ENCODE measurements at places on chromosomes 5 and 9. TPM values are rescaled to one million over a fixed set of nuclear protein-coding genes. Genes with fewer than 3 reads are reported as not detected.

Gene ADGRD2
- not detected for total RNA-seq

Gene BBLN
- total RNA-seq = 158 TPM

Gene ADAMTSL2
- 1.8 TPM for total RNA-seq

Gene CCNJL
- 0.46 TPM for total RNA-seq

Gene GAPVD1
- total RNA-seq = 68.7 TPM

Gene FAM221B
- not detected for total RNA-seq

Gene TOR2A
- total RNA-seq = 13.3 TPM

Gene MPDZ
- total RNA-seq = 41.6 TPM

Gene CD180
- total RNA-seq = 2.0 TPM

Gene ENDOG
- total RNA-seq = 20.3 TPM

Gene COL5A1
- 25.1 TPM for total RNA-seq

DNA sequence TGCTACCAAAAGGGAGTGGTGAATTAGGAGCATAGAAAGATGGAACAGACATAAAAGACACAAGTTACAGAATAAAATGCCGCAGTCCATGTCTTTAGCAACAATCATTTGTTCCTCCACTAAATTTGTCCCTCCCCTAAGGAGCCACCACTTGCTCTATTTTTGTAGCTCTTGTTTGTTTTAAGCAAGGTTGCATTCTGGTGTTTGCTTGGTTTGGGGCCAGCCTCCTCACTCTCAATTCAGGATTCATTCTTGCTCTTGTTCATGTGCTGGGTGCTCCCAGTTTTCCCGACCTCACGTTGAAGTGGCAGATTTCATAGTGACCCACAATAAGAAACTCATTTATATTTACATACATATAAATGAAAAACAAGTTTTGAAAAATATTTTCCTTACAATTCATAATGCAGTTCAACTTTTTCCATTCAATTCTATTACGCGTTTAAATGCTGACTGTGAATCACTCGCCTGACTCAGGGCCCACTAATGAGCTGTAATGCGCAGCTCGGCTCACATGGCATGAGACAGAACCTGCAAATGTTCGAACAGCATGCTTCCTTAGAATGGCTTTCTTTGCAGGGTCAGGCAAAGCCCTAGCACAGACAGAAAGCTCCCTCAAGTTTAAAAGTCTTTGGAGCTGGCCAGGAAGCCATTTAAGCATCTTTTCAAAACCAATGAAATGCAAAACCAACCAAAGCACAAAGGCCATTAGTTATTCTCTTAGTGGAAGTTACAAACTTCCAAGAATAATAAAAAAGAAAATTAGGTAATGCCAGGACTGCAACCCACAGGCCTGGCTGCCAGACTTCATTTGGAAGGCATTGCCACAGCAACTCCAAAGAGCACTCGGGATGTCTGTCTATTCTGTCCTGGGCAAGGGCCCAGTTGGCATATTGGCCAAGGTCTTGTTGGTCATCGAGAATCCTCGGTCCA, 41.7 kb downstream of the RETREG1 start:
- no peak for DNase-seq

DNA sequence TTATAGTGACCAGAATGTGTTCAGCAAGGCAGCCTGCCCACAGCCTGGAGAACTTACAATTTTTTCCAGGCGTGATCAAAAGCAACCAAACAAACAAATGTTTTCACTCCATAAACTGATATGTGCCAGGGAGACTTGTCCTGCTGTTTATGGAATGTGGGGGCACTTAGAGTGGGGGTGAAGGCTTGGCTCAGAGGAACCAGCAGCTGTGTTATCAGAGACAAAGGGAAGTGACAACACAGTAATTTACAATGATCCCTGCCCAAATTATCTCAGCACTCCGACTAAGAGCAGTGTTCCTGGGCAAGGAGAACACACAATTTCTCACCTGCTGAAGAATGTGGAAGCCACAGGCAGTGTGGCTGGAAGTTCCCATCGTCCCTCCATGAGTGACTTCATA, 429.1 kb upstream of the IRX4 start:
- no peak for DNase-seq

DNA sequence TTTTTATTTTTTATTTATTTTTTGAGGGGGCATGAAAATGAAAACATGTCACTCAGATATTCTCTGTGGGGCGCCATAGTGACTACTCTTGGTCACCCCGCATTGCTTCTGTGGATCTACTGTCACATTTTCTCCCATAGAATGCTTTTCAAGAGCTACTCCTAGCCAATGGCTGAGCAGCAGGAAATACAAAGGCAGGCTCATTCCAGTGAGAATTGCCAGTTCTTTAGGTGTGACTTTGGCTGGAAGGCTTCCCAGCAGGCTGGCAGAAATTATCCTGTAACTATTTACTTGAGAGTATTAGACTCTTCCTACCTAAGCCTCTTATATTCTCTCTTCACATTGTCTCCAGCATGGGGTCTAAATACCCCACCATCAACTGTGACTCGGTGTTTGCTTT, 21.0 kb upstream of the PTPRD start:
- no peak for DNase-seq

DNA sequence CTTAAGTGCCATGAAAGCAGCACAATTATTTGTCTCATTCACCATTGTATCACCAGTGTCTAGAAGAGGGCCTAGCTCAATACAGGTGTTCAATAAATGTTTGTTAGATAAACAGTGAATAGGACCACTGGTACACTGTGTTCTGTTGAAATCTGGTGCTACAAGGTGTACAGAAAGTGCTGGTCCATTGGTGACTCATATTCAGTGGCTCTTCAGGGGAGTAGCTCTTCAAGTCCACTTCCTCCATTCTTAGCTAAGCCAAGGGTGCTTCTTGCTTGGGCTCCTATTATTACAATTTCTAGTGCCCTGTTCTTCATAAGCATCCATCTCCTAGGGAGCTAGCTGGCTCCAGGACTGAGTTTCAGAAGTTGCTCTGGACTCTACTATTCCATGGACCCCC, 6.4 kb upstream of the FCHO2 start:
- DNase-seq = no peak

GRCh38 chr5:124906339-124907097, 160.1 kb upstream of the ZNF608 start:
- DNase-seq = no peak

- DNase-seq = no peak
Measured at GRCh38 chr5:307794-308579, 13.5 kb upstream of the AHRR start.

DNA sequence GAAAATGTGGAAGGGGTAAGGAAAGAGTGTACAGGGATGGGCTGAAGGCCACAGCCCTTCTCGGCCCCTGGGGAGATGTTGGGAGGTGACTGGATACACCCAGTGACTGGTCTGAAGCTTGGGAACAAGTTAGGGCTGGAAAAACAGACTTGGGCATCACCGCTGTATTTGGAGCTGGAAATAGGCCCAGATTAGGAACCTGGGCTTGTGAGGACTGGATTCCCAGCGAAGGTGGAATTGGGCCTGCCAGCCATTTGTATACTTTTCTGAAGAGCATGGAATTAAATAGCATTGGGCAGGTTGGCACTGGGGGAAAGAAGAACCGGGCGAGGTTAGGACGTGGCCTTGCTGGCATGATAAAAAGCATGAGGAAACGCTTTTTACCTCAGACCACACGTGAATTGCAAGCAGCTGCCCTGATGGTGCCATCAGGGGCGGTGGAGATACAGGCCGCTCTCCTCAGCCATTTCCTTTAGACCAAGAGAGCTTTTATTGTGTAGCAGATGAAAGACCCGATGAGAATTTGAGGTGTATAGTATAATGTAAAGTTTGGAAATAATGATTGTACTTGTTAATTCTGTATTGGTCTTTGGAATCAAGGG, 37.8 kb downstream of the OTULIN start:
- DNase-seq = no peak

DNA sequence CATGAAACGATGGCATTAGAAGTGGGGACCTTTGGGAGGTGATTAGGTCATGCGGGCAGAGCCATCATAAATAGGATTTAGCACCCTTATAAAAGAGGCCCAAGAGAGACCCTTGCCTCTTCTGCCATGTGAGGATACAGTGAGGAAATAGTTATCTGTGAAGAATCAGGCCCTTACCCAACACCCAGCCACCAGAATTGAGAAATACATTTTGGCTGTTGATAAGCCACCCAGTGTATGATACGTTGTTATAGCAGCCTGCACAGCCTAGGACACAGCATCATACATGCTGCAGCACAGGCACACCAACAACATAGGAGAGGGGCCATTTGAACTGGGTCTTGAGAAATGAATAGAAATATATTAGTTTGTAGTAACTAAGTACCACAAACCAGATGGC, 8.0 kb upstream of the MAMDC2 start:
- no peak for DNase-seq

GRCh38 chr5:114702136-114702535, 340.3 kb downstream of the KCNN2 start:
- no peak for DNase-seq

DNA sequence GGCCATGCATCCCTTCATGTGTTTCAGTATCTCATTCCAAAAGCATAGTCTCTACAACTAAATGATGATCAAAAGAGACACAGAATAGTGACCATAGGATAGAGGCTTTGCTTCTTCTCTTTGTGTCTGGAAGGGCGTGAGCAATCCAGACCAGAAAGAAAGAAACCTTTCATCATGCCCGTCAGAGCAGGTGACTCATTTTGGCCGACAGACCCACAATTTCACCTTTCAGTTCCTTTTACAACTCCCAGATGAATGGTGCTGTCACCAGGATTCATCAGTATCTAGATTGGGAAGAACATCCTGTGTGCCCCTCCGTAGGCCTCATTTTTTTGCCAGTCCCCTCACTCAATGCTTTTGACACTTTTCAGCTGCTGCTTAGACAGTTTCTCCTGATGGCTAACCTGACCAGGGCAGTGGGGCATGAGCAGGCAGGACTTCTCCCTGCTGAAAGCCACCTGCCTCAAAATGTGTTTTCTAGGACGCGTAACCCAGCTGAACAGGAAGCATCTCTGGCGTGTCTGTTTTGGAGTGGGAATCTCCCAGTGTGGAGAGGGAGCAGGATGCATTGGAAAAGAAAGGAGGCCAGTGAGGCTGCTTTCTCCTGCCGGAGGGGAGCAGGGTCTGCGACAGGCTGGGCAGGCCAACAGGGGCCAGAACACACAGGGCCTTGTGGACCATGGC, 21.2 kb downstream of the ABLIM3 start:
- no peak for DNase-seq

- DNase-seq = no peak
Measured at GRCh38 chr9:106069241-106069640, 374.9 kb downstream of the TMEM38B start.

DNA sequence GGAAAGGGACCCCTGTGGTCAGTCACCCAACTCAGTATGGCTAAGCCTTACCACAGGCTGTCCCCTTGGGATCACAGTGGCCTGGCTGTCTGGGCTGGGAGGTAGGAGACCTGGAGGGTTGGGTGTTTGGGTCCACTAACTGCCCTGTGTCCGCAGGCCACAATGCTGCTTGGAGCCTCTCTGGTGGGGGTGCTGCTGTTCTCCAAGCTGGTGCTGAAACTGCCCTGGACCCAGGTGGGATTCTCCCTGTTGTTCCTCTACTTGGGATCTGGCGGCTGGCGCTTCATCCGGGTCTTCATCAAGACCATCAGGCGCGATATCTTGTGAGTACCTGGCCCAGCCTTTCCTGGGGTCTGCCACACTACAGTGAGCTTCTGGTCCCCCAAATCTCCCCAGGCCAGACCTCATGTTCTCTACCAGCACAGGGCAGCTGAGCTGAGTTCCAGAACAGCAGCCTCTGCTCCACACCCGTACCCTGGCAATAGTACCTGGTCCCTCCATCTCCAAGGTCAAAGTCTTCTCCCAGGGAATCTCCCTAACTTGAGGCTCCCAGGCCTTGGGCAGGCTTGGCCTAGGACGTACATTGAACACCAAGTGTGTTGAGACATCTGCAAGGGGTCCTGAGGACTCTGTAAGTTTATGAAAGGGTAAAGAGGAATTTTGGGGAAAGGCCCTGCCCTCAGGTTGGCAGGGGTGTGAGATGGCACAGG, 2.8 kb downstream of the SLC27A4 start:
- no peak for DNase-seq

GRCh38 chr5:139439013-139439903, at the start of gene DNAJC18:
Gene DNAJC18, minus strand, starts transcription at chr5:139439525. Its CDS starts 80 bp downstream, at chr5:139439445.
- peak; percentile 86 for DNase-seq

DNA sequence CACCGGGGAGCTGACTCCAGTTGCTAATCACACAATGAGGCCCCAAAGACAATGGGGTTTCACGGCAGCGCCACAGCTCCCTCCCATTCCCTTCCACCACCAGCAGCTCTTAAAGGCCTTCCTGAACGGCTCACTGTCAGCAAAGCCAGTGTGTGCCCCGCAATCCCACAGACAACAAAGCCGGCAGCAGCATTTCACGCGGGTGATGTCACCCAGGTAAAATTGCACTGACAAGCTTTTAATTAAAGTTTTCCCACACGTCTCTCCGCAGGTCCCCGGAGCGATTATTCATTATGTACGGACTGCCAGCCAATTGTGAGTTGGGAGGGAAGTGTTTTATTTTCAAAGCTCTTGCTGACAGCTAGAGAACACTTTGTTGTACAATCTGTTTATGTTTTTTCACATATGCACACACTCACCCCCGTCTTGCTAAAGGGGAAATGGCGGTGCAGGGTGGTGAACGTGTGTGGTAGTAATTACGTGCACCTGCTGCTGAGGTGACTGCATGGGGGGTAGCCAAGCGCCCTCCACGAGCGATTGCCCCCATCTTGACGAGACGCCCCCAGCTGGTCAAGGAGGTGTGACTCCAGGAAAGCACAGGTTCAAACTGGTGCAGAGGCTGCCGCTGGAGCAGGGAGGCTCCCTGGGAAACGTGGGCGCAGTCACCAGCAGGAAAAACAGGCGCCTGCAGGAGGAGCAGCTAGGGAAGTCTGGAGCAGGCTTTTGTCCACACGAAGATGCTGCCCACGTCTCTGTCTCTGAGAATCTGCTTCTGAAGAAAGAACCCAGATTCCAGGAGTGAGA, 65.0 kb downstream of the IRX2 start:
- no peak for DNase-seq

DNA sequence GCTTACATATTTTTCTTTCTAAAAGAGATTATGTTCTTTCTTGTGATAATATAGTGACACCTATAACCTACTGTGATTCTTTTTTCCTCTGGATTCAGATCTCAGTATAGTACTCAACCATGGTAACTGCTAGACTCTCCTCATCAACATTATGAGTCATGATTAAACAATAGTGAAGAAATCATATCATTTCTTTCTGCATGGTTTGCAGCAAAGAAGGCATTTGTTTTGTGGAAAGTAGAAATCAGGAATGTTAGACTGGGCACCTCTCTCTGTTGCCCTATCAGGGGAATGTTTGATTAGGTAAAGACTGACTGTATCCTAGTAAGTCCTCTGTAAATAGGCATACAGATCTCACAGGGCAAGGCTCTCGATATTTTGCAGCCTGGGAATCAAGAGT, 25.6 kb upstream of the SMC2 start:
- no peak for DNase-seq

- no peak for DNase-seq
Measured at GRCh38 chr9:7338586-7339281, 460.8 kb downstream of the DMAC1 start.

- DNase-seq = no peak
Measured at GRCh38 chr5:156834916-156835315, 15.2 kb upstream of the PPP1R2B start.

GRCh38 chr5:143896966-143897365, 85.0 kb downstream of the HMHB1 start:
- DNase-seq = no peak
